Endothelial cell (in vitro differentiated cells): ENCODE measurements at places on chromosomes 12 and 14.
A peak's percentile ranks its signal among the peaks of the same experiment; 100 is the strongest.

GRCh38 chr12:12934556-12934955 is 17.4 kb downstream of the GPRC5D start:
- no peak for DNase-seq

DNA sequence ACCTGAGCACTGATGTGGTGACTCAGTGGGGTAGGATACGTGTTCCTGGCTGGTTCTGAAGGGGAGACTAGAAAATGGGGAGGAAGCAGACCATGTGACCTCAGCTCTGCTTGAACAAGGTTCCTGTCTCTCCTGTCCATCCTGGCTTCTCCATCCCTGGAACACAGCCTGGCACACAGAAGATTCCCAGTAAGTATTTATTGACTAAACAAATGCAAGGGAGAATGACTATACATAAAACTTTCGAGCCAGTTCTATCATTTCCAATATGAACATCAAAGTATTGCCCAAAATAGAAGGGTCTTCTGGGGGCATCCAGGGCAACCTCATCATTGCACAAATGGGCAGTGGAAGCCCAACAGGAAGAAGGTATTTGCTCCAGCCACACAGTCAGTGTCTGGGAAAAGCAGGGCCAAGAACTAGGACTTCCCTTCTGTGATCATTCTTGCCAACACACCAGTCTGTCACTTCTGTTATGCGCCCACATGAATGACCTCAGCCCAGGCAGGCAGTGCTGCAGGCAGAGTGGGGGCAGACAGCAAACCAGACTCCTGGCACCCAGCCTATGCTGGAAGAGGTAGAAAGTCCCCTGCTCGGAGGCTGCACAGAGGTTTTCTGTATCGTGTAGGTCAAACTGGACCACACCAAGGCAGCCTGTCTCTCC is 5.6 kb upstream of the SERPINA9 start:
- DNase-seq = no peak

- DNase-seq = no peak
Measured at GRCh38 chr12:8993827-8994226, 4.5 kb downstream of the KLRG1 start.

- no peak for DNase-seq
Measured at GRCh38 chr12:92493816-92494215, 209.0 kb upstream of the PLEKHG7 start.

DNA sequence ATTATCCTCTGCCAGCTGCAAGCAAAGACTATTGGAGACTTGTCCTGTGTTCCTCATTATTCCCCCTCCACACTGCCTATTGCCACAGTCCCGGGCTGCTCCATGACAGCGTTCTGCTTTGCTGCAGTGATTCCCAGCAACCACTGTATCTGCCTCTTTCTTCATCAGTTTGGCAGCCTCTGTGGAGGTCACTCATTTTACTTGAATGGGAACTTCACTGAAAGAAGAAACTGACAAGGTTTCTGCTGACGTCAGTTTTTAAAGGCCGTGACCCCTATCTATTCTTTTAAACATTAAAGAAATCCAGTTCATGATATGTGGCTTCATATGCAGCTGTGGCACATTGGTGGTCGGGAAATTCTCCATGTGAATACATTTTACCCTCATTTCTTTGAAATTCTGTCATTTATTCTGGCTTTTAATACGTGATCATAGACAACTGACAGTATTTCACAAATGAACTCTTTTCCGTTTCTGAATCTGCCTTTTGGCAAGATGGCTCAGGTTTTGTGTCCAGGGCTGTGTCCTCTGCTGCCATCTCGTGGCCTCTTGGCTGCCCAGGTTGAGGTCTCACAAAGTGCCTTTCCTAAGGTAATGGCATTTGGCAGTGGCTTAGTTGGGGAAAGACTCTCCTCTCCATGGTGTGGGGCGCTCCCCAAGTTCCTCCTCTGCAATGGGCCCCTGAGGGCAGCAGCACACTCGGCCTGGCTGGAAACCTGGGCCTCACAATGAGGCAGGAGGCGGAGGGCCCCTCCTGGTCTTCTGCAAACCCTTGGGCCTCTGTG is 5.8 kb downstream of the TMEM253 start:
- DNase-seq = peak; percentile 83

DNA sequence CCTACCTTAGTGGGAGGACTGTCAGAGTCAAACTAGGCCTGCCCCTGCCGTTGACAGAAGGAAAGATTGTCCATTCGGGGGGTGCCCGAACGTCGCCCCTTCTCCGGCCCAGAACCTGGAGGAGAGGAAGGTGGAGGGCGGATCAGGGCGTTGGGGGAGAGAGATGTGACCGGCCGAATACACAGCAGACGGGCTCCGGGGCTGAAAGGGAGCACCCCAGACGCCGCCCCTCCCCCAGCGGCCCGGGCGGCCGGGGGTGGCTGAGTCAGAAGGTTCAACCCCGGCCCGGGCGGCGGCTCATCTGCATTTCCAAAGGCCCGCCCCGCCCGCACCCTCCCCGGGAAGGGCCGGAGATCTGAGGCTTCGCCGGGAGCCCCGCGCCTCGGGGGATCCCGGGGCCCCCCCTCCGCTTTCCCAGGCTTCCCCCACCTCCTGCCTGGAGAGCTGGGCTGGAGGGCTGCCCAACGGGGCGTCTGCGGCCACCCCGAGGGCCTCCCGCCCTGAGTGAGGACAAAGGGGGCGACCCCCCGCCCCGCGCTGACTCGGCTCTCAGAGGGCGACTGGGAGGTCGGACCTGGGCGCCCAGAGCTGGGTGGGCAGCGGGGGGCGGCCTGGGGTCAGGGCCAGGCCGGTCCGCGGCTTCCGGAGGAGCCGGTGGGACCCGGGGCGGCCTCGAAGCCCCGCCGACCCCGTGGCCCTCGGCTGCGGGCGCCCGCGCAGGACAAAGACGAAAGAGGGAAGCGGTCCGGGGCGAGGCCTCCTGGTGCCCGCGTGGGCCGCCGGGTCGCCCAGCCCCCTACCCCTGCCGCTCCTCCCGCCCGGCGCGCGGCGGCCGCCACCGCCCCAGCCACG is 3.7 kb upstream of the SETD1B start:
- no peak for DNase-seq

DNA sequence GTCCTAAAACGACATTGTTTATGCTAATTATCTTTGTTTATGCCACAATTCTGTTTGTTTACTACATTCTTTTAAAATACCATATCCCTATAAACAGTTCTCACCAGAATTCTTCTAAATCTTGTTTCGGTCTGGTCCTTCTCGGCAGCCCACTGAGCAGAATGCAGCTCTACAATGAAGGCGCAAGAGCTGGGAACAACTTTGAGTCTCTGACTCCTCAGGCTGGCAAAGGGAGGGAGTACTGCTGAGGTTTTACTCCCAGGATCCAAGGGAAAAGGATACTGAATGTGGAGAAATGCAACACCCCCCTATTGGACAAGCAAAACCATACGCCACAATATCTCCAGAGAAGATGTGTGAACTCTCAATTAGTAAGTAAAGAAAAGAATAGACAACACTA is 5.4 kb downstream of the SOX5 start:
- DNase-seq = no peak

DNA sequence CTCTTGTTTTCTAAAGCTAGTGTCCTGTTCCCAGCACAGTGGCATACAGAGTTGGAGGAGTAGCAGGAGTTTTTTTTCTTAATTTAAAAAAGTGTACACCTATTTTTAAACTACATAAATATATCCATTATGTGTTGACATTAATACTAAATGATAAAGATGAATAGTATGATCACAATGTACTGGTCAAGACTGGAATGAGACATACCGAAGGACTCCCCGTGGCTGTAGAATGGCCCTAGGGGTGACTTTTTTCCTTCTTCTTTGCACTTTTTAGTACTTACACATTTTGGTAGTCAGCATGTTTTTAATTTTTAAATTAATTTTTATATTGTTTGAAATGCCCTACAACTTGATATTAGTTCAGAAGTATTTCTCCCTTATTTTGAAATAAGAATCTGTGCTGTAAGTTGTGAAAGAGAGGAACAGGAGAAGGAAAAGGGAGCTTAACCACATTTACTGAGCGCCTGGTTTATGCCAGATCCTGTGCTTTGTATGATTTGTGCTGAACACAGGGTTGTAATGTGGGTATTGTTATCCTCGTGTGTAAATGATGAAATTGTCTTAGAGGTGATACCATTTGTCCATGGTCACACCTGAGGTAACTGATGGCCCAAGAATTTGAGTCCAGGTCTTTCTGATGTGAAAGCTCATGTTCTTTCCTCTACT is 136.5 kb downstream of the TGFB3 start:
- no peak for DNase-seq

GRCh38 chr14:58395562-58395811 is 243 bp upstream of the TOMM20L start:
- DNase-seq = no peak

DNA sequence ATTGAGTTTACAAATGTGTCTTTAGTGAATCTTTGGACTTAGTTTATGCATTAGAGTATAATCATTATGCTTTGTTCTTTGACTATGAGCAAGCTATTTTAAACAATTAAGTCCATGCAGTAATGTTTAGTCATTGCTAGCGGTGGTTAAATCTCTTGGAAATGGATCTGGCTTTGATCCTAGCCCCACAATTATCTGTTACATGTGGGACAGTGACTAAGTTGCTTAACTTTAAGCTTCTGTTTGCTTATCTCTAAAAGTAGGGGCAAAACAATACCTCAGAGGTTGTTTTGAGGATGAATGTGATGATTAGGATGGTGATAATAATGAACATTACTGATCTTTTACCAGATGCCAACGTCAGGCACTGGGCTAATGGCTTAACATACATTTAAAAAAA is 124.2 kb downstream of the NPAS3 start:
- no peak for DNase-seq

GRCh38 chr12:95164656-95165055 is 52.6 kb downstream of the FGD6 start:
- DNase-seq = no peak

GRCh38 chr14:95077345-95077744 is 80.0 kb downstream of the DICER1 start:
- no peak for DNase-seq

GRCh38 chr12:89384050-89384758 is 31.9 kb upstream of the DUSP6 start:
- DNase-seq = peak; percentile 9

GRCh38 chr12:14554281-14555007 is 13.2 kb downstream of the PLBD1 start:
- DNase-seq = no peak

- no peak for DNase-seq
Measured at GRCh38 chr12:75631831-75632230, 120.4 kb upstream of the KRR1 start.

- no peak for DNase-seq
Measured at GRCh38 chr12:42568952-42569915, 20.3 kb downstream of the PRICKLE1 start.

GRCh38 chr12:132021965-132022364 is 72.2 kb downstream of the EP400 start:
- DNase-seq = no peak

DNA sequence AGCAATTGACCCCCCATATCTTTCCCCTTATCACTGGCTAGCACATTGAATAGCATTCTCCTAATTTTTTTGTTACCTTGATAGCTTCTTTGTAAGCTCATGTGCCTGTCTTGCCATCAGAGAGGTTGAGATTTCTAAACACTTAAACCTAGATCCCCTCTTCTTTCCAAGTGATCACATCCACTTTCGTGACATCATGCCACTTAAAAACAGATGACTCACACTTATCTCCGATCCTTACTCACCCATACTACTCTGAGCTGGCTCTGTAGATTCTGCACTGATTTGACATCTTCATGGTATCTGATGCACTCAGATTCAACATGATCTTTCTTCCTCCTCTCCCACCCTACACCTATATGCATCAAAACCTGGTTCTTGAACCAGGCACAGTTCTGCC is 10.5 kb downstream of the GPR137C start:
- DNase-seq = no peak

DNA sequence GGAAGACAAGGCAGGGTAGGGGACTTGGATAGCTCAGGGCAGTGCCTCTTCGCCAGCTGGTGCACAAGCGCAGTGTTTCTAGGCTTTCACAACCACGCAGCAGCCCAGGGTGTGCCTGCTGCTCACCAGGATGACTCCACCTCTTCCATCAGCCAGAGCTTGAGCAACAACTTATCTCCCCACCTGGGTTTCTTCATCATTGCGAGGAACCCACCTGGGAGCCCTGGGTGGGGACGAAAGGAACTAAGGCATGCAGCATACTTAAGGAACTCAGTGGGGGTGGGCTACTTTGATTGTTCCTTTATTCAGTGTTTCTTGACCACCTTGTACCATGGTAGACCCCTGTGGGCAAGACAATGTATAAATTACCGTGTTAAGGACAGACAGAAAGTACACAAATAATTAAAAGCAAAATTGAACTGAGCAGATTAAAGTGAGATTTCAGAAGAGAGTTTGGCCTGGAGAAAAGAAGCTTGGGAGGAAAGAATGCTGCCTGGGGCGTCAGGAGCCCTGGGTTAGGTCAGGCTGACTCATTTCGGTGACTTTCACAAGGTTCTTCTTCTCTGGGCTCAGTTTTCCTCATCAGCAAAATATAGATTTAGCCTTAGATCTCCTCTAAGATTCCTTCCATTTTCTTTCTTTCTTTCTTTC is 22.9 kb downstream of the KRT18 start:
- no peak for DNase-seq

- no peak for DNase-seq
Measured at GRCh38 chr14:65566820-65567522, 154.4 kb downstream of the FUT8 start.

DNA sequence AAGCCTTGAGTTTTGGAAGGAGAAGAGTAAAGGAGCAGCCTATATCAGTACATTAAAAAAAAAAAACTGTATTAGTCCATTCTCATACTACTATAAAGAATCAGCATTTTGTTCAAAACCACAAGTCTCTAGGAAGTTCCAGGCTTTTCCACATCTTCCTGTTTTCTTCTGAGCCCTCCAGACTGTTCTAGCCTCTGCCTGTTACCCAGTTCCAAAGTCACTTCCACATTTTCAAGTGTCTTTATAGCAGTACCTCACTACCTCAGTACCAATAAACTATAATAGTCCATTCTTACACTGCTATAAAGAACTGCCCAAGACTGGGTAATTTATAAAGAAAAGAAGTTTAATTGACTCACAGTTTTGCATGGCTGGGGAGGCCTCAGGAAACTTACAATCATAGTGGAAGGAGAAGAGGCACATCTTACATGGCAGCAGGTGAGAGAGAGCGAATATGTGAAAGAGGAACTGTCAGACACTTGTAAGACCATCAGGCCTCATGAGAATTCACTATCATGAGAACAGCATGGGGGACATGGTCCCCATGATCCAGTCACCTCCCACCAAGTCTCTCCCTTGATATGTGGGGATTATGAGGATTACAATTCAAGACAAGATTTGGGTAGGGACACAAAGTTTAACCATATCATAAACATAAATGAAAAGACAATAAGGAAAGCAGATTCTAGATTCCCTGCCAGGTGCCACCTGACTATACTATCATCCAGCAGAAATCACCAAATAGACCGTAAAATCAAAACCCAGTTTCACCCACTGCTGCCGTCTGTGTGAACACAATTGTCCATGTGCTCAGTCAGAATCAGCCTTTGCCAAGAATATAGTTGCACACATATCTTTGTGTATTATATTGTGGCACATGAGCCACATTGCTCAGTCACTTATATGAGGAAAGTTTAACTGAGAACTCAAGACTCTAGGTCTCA is 27.8 kb downstream of the TOGARAM1 start:
- no peak for DNase-seq
